ENCODE measurements at places on chromosomes 12 and 14.

DNA sequence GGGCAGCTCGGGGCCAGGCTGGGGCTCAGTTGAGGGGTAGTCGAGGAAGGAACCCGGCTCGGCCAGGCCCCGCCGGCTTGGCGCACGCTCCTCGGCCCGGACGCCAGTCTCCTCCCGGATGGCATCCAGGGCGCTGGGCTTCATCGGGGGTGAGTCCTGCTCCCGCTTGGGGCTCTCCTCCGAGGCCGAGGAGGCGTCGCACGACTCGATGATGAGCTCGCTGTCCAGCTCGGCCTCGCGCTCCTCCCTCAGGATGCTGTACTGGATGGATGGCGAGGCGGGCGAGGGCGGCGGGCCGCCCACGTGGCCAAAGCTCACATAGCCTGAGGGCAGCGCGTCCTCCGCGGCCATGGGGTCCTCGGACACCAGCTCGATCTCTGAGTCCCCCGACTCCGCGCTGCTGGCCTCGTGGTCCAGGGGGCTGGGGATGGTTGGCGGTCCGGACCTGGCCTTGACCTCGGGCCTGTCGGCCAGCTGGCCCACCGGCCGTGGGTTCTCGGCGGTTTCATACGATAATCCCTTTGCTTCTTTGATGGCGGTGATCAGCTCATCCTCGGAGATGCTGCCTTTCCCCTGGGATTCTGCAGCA lies 143.4 kb downstream of the RTN1 start:
- no peak for DNase-seq

DNA sequence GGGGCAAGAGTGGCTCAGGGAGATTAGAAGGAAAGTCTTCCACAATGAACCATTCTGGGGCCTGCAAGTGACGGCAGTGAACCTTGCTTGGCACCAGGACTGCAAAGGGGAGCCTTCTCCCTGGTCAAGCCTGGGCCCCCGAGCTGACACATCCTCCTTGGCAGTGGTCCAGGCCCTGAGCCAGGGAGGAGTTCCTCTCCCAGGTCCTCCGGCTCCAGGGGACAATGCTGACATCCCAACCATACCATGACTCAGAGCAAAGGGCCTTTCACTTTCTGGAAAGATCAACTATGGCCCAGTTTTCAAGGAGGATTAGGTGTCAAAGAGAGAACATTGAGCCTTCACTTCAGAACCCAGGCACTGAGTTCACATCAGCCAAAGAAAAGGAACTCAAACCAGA lies 756.5 kb upstream of the TBX3 start:
- DNase-seq = no peak

DNA sequence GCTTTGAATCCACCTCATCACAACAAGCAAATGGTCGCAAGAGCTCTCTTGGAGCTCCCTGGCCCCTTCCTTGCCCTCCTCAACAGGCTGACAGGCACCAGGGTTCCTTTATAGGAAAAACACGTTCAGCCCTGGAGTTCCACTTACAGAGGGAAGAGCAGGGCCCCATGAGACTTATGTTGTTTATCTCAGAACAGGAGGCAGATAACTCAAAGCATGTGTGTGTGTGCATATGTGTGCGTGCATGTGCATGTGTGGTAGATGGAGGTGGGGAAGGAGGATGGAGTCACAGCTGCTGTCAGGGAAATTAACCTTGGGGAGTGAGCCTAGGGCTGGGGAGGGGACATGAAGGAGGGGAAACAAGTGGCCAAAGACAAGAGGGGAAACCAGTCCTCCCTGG lies 138.1 kb downstream of the DPF3 start:
- DNase-seq = no peak

- peak; percentile 24 for DNase-seq
Observed at GRCh38 chr12:19273482-19274330, 144.2 kb downstream of the PLEKHA5 start.

DNA sequence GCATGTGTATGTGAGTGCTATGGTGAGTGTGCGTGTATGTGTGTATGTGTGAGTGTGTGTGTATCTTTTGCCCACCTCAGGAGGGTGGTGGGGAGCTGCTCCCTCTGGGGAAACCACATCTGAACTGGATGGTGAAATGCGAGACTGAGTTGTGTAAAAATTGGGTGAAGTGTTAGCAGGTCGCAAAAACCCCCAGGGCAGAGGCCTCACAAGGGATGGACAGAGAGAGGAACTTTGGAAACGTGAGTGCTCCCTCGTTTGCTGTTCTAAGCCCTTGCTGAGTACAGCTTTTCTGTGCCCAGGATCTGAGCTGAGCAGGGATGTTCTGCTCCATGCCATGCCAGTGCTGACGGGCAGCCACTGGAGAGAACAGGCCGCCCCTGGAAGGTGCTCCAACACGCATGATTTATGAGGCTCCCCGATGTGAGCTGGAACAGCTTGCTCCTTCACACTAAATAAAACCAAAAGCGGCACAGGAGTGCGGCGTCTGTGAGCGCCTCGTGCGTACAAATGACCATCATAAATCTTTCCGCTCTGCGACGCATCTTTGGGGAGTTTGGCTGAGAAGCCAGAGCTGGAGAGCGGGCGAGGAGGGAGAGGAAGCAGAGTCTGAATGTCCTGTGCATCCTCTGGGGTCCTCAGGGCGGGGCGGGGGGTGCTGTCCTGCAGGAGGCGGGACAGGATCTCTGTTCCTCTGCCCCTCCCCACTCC lies 14.1 kb upstream of the GALNT9 start:
- no peak for DNase-seq

DNA sequence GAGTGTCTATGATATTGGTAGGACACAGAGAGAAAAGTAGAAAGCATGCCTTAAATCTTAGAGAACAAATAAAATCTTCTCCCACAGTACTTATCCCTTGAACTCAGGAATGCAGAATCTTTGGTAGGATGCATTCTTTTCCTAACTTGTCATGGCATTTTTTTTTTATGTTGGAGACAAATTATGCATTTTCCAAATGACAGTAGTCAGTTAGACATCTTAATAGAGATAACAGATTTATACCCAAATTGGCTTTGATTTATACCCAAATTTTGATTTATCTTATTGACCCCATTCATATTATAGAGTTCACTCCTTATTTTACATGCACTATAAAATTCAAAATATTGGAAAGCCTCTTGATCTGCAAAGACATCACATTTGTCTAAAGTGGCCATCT lies 132.9 kb downstream of the CNTN1 start:
- no peak for DNase-seq

DNA sequence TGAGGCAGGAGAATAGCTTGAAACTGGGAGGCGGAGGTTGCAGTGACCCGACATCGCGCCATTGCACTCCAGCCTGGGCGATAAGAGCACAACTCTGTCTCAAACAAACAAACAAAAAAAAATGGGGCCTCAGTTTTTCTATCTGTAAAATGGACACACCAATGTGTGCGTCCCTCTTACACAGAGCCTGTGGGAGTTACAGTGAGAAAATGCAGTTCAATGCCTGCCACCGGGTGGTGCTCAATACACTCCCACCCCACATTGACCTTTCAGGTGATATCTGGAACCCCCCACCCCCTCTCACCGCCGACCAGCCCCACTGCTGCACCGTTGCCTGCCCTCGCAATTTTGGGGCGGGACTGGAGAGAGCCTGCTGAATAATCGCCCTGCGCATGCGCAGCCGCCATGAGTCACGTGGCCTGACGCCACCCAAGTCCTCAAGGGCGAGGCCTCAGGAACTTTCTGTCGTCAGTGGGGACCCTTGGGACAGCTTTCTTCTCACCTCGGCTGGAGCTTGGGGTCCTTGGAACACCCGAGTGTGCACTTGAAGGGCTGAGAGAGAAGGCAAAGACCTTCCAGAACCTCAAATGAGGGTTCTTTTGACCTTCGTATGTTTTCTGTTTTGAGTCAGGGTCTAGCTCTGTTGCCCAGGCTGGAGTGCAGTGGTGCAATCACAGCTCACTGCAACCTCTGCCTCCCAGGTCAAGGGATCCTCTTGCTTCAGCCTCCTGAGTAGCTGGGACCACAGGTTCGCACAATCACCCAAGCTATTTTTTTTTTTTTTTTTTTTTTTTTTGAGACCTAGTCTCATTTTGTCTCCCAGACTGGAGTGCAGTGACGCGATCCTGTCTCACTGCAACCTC lies 14.6 kb upstream of the CABP1 start:
- DNase-seq = no peak

- DNase-seq = no peak
Observed at GRCh38 chr14:100076133-100076532, 10.9 kb downstream of the EVL start.

DNA sequence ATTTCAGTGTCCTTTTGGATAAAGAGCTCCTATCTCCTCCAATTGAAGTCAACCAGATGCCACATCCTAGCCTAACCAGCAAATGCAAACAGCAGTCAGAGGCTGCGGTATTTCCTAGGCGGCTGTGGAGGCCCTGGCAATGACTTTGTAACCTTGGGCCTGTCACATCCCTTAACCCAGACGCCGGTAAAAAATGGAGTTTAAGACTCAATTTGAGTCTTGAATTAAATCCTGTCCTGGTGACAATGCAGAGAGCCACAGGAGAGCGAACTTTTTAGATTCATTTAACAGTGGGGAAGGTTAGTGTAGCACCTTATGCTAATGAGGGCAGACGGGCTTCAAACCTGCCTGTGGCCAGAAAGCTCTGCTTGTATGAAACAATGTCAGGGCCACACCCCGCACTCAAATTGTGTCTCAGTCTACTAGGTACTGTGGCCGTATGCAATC lies 1.3 kb downstream of the C12orf75 start:
- DNase-seq = no peak

GRCh38 chr14:77113644-77114043 lies 15.6 kb downstream of the CIPC start:
- no peak for DNase-seq

GRCh38 chr12:47270782-47271664 lies 191.3 kb upstream of the AMIGO2 start:
- DNase-seq = no peak

GRCh38 chr12:106035421-106035820 lies 103.3 kb downstream of the NUAK1 start:
- no peak for DNase-seq

DNA sequence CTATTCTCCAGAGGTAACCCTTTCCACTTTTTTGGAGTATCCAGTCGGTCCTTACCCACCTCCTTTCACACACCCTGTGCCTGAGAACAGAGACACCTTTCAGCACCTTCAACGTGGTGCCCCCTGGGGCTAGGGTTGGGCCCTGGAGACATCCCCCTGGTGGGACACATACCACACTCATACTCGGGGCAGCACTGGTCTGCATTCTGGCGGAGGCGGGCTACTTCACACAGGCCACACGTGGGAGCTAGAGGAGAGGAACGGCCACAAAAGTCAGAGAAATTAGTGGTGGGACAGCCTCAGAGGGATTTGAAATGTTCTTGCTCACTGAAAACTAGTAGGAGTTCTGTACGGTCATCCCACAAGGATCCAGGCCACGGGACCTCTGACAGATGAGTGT lies 39.8 kb upstream of the ANO2 start:
- DNase-seq = no peak

DNA sequence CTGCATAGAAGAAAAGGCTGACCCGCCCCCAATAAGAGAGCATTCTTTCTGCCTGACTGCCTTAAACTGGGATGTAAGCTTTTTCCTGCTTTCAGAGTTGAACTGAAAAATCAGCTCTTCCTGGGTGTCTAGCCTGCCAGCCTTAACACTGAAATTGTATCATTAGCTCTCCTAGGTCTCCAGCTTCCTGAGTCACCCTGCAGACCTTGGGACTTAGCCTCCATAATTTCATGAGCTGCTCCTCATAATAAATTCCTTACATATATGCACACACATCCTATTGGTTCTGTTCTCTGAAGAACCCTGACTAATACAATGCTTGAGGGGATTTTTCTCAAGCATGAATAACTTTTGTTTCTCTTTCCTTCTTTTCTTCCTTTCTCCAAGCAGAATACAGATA lies 76.4 kb upstream of the FAR2 start:
- DNase-seq = no peak

DNA sequence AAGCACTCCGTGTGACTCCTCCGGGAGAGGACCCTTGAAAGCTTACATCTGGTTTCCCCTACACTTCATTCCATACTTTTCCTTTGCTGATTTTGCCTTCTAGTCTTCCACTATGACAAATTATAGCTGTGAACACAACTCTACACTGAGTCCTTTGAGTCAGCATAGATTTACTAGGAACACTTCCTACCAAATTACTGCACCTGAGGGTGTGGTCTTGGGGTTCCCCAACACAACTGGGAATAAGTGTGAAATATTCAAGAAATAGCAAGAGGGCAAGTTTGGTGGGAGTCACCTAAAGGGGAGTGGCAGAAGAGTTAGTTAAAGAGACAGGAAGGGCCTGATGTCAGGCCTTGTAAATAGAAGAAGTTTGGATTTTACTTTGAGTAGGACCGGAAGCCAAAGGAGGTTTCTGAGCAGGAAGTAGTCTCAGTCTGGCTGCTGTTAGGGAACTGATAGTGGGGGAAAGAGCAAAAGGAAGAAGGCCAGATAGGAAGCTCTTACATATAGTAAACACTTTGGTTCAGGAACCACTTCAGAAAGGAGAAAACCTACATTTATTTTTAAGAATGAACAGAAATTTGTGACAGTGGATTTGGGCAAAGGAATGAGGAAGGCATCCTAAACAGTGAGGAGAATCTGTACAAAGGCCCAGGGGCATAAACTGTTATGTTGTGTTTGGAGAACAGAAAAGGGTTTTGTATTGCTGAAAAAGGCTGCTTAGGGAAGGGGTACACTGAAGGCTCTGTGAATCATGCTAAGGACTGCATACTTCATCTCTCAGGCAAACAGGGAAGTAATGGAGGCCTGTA lies 14.2 kb downstream of the SEL1L start:
- no peak for DNase-seq

DNA sequence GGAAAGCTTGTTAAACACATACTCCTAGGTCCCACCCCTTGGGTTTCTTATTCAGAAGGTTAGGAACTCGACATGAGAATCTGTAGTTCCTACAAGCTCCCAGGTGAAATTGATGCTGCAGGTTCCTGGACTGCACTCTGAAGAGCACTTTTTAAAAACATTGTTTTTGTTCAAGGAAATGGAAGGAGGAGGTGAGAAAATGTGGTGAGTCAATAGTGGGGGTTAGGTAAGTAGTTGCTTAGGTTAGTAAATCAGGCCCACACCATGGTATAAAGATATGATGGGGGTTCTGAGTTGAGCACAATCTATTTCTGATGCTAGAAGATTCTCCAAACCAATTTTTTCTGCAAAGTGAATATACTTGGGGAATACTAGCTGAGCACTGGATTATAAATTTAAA lies 450.3 kb downstream of the CCDC91 start:
- DNase-seq = no peak

DNA sequence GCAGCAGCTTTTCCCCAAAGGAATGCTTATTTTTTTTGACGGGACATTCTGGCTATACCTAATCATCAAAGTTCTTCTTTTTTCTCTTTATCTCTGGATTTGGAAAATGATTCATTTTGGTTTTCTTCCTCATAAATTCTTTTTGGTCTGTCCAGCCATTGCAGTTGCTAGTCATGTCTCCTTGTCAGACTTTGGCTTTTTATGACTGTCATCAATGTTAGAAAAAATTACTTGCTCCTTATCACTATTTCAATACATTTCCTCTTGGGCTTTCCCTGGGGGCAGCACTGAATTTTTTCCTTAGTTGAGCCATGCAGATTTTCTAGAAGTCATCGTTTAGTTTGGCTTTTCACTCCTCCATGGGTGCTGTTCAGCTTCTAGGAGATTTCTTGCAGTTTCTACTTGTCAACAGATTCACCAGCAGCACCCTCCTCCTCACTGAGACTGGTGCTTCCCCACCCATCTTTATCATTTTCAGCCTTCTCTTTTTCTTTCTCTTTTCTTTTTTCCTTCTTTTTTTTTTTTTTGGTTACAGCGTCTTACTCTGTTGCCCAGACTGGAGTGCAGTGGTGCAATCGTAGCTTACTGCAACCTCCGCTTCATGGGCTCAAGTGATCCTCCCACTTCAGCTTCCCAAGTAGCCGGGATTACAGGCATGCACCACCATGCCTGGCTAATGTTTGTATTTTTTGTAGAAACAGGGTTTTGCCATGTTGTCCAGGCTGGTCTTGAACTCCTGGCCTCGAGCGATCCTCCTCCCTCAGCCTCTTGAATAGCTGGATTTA lies 5.2 kb downstream of the ADIPOR2 start:
- no peak for DNase-seq

Data from NCI-H1092 treated with DMSO at 0.1 percent for 48 hours (cell line).